ENCODE measurements at places on chromosomes 1 and 21.

DNA sequence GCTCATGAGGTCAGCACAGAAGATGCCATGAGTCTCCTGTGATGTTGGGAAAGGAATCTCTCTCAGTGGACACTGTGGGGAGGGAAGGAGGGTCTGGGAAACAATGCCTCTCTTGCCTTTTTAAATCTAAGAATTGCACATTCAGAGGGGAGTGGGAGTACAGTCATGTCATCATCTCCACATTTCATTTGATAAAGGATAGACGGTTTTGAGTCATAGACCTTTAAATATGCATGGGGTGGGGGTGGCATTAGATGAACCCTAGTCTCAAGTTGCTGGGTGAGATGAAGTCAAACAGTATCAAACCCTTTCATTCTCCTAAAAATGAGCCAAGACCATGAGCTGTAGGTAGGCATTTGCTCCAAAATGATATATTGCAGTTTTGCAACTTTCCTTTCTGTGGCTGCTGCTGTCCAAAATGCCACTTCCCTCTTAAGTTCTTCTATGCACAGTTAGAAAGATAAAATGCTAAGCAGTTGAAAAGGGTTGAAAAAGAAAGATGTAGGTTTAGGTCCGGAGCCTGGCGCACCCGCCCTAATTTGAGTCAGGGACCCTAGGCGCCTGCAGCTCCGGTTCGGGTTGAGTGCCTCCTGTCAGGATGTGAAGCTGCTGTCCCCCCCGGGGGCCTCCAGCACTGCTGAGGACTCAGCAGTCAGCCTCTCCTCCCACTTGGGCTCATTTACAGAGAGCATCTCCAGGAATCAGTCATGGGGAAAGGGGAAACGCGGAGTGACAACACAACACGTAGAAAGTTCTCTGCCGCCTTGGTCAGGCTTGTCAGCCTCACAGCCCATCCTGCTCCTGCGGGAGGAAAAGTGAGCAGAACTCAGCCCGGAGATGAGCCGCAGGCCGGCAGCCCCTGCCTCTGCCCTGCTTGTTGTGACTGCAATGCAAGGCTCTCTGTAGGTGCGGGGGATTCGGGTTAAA is 479.3 kb upstream of the RUNX1 start:
- no peak for DNase-seq

DNA sequence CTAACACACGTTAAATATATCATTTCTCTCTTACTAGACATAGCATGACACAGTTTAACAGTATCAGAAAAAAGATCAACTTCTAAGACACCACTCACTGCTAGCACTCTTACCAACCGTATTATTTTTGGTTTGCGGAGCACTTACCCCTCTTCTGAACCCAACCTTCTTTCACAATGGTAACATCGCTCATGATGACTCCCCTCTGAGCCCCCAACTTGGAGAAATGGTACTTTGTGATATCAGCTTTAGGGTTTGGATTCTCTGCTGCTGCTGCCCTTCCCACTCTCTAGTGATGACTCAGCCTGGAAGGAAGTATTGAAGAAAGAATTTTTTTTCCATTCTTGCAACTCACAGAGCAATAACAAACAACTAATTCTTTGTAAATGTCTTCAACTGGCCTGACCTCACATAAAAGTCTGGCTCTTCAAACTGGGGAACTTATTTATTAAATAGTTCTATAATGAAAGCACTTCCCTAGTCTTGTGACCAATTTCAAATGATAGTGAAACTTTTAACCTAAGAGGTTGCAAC is 7.0 kb downstream of the AKT3 start:
- no peak for DNase-seq

GRCh38 chr1:26692211-26692792 is 3.5 kb upstream of the ARID1A start:
- DNase-seq: peak; percentile 75

GRCh38 chr1:22651941-22652856 is 837 bp upstream of the C1QB start:
- no peak for DNase-seq

DNA sequence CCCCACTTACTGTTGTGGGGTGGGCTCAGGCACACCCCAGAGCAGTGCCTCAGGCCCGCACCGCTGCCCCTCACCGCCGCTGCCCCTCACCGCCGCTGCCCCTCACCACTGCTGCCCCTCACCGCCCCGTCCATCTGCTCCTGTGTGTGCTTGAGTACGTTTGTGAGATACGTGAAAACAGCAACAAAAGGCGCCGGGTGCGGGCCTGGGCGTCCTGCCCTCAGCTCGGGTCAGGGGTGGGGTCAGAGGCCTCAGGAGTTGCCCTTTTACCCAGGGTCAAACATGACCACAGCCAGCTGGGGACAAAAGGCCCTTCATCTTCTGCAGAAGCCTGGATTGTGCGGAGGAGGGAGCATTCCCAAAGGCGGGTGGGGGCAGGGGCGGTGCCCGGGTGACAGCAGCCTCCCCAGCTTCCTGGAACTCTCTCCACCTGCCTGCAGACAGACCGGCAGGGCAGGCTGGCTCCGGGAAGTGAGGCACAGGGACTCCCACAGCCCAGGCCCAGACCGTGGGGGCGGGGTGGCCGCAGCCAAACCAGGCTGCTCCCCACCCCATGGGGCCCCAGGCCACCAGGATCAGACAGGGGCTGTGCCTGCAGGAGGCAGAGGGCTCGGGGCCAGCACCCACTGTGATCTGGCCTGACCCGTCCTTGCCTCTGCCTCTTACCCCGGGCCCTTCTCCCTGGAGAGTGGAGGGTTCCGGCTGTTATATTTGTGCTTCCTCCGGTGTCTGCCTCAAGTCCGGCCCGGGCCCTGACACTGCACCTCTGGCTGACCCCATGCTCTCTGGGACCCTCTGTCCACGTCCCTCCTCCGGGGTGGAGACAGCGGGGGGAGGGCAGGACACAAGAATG is 2.3 kb upstream of the VWA1 start:
- no peak for DNase-seq

DNA sequence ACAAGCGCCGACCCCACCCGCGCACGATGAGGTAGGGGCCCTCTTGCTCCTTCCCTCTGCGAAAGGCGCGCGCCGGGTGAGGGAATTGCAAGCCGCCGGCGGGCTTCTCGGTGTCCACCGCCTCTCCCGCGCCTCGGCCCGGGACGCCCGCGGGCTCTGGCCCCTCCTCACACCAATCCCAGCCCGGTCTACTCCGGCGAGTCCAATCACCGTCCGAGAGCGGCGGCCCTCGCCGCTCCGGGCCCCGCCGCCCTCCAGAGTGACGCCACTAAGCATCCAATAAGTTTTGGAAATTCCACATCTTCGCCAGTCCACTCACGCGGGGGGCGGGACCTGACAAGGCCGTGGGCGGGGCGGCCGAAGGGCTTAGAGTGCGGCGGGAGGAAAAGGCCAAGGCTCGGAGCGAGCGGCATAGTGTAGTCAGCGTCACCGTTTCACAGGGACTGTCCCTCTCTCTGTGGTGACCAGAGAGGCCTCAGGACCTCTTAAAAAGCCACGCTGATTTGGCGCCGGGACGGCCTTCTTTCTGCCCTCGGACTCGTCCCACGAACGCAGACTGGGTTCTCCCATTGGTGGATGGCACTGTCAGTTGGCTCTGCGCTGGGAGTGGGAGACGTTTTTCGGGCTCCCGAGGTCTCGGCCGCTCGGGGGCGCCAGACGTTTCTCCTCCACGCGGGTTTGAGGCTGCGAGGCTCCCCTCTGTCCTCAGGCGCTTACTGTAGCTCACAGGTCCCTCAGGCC is at the start of gene TRIM45:
TSS of gene TRIM45 (minus strand) at position 161 of the 741 bp plus-strand sequence. CDS start 548 bp downstream, outside the sequence.
- DNase-seq: peak; percentile 96

GRCh38 chr1:154863315-154864174 is 6.5 kb downstream of the KCNN3 start:
- no peak for DNase-seq

DNA sequence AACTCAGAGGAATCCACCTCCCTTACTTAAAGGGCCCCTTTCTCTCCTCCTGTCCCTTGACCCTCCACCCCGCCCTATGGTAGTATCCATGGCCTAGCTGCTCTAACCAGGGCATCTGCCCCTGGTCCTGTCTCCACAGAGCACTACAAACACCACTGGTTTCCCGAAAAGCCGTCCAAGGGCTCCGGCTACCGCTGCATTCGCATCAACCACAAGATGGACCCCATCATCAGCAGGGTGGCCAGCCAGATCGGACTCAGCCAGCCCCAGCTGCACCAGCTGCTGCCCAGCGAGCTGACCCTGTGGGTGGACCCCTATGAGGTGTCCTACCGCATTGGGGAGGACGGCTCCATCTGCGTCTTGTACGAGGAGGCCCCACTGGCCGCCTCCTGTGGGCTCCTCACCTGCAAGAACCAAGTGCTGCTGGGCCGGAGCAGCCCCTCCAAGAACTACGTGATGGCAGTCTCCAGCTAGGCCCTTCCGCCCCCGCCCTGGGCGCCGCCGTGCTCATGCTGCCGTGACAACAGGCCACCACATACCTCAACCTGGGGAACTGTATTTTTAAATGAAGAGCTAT is 1.7 kb downstream of the BTG2 start:
- DNase-seq: peak; percentile 25

GRCh38 chr1:19825298-19825697 is 10.2 kb upstream of the RNF186 start:
- DNase-seq: no peak

- DNase-seq: no peak
These were observed 217.9 kb upstream of the VAMP3 start for GRCh38 chr1:7553042-7553690.

DNA sequence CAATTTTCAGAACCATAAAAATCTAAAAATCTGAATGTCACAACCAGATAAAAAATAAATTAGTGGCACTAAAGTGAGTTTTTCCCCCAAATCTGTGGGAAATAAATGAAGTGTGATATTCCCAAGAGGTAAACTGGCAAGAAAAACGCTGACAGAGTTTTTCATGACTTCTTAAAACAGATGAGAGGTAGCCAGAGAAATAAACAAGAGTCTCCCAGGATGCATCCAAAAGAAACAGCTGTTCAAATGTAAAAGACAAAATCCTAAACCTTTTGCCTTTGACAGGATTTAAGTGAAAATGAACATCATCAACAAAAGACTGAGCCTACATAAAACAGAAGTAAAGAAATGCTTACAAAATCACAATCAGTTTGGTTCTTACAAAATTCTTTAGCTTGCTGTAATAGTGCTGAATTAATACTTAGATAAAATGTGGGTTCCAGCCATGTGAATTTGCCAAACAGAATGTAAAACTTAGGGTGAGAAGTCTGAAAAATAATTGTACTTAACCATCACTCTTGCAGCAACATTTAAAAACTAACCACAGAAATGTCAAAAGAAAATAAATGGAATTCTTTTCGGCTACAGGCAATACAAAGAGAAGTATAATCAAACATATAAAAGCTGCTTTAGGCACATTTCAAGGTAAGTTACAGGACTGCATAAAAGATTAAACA is 133.6 kb downstream of the EIF4G3 start:
- DNase-seq: no peak

GRCh38 chr1:168155910-168156309 is 19.2 kb upstream of the GPR161 start:
- DNase-seq: no peak

- DNase-seq: no peak
These were observed 64.8 kb downstream of the RPE65 start for GRCh38 chr1:68384872-68385411.

DNA sequence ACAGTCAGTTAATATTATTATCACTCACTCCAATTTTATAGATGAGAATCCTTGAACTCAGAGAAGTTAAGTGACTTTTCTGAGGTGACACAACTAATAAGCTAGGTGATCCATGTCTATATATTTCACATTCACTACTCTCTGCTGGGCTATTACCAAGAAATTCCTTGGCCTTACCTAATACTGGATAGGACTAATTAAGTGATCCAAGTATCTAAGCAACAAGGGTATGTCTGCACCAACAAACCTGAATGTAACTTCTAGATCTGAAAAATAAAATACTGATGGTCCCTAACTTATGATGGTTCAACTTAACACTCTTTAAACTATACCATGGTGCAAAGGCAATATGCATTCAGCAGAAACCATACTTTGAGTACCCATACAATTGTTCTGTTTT is 14.8 kb upstream of the CASQ2 start:
- no peak for DNase-seq

GRCh38 chr1:111030590-111030989 is 66.9 kb upstream of the LRIF1 start:
- DNase-seq: no peak

DNA sequence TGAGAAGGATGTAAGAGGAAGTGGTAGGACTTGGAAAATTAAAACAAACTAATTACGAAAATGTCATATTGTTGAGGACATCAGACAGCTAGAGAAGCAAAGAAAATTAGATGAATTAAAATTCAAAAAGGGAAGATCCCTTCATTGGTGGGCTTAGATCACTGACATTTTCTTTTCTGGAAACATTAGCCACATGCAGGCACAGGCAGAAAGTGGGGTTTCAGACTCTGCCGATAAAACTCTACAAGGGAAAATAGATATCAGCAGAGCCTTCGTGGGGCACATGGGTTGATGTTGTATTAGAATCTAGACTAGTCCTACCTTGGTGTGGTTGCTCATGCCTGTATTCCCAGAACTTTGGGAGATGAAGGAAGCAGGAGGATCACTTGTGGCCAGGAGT is 12.4 kb upstream of the RGS1 start:
- no peak for DNase-seq

- DNase-seq: no peak
These were observed at the start of gene CD101 for GRCh38 chr1:117001254-117001927. Gene CD101 (plus strand): TSS chr1:117001760. CDS start chr1:117001818, 58 bp downstream.

DNA sequence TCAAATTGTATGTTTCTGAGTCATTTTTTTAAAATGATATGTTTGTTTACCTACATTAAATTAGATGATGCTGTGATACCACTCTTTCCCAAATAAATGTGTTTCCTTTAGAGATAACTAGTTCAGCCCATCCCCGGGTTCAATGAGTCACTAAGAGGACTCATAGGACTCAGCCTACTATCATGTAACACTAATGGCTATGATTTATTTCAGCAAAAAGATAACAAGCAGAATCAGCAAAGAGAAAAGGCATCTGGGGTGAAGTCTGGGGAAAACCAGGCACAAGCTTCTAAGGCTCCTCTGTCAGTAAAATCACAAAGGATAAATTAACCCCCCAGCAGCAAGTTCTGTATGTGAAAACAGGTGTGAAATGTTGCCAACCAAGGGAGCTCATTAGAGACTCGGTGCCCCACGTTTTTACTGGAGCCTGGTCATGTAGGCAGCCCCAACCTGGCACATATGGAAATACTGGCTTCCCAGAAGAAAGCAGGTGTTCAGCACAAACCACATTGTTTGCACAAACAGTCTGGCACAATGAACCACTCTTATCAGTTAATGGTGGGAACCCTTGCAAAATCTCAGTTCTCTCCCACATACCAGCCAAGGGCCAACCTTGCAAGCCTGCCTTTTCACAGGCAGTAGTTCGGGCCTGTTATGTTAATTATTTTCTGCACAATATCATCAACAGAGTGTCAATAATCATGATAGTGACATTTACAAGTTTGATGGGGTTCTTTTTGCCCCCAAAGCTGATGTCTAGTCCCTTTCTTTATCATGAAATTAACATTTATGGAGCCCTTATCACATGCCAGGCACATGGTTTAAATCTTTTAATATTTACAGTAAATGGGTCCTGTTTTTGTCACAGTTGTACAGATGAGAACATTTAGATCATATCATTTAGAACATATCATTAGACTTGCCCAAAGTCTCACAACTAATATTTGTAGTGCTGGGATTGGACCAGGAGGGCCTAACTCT is 23.1 kb upstream of the CNN3 start:
- DNase-seq: no peak
